Mesendoderm (in vitro differentiated cells): ENCODE measurements at places on chromosomes 5 and 9.
A peak's percentile ranks its signal among the peaks of the same experiment; 100 is the strongest.

- DNase-seq: no peak
Observed at GRCh38 chr9:73745598-73745997, 593.9 kb downstream of the ANXA1 start.

- no peak for DNase-seq
Observed at GRCh38 chr5:15682566-15682965, 182.6 kb downstream of the FBXL7 start.

DNA sequence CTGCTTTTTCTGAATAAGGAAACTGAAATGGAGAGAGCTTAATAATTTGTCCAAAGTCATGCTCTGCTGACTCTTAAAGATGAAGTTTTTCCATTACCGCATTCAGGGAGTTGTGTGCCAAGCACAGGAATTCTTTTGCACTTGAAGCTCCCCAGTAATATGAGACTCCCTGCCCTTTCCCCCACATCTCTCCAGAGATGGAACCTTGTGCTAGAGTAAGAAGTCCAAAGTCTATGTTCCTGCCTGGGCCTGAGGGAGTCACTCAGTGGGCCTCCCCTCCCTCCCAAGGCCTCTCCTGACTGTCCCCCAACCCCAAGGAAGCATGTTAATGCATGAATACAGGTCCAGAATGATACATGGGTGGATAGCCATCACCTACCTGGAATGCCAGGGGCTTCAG lies 173.3 kb upstream of the SEMA6A start:
- DNase-seq: no peak

- no peak for DNase-seq
Observed at GRCh38 chr5:137497396-137498290, 1.5 kb downstream of the SPOCK1 start.

GRCh38 chr5:153610009-153610408 lies 119.5 kb downstream of the GRIA1 start:
- DNase-seq: no peak

DNA sequence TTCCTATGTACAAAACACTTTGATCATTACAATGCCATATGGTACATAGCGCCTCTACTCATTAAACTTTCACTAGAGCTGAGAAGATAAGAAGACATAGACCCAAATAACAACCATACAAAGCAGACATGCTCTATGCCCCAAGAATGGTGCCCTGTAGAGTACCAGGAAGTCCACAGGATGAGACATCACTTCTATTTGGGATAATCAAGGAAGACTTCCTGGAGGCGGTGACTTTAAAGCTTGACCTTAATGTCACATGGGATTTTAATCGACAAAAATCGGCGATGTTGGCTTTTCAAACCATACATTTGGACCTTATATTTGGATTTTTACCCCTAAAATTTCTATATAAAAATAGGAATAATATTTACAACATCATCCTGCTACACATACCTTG lies 224.3 kb upstream of the MAP3K1 start:
- no peak for DNase-seq

DNA sequence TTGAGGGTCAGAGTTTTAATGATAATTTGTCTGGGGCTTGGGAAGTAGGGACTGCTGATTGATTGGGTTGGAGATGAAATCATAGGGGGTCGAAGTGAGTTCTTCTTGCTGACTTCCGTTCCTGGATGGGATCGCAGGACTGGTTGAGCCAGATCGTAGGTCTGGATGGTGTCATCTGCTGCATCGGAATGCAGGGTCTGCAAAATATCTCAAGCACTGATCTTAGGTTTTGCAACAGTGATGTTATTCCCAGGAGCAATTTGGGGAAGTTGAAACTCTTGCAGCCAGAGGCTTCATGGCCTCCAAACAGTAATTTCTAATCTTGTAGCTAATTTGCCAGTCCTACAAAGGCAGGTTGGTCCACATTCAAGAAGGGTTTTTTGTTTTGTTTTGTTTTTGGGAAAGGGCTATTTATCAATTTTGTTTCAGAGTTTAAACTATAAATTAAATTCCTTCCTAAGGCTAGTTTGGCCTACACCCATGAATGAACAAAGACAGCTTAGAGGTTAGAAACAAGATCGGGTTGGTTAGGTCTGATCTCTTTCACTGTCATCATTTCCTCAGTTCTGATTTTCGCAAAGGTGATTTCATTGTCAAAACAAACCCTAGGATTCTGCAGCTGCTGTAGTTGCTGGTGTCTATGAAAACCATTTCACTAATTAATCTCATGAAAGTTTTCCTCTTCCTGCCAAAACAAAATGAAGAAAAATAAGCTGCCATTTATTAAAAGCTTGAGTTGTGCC lies 388.0 kb downstream of the TMEM232 start:
- peak; percentile 33 for DNase-seq

- peak; percentile 85 for DNase-seq
Observed at GRCh38 chr9:132575005-132575609, 7.3 kb upstream of the BARHL1 start.

GRCh38 chr5:145499483-145499882 lies 335.7 kb downstream of the PRELID2 start:
- peak; percentile 26 for DNase-seq

DNA sequence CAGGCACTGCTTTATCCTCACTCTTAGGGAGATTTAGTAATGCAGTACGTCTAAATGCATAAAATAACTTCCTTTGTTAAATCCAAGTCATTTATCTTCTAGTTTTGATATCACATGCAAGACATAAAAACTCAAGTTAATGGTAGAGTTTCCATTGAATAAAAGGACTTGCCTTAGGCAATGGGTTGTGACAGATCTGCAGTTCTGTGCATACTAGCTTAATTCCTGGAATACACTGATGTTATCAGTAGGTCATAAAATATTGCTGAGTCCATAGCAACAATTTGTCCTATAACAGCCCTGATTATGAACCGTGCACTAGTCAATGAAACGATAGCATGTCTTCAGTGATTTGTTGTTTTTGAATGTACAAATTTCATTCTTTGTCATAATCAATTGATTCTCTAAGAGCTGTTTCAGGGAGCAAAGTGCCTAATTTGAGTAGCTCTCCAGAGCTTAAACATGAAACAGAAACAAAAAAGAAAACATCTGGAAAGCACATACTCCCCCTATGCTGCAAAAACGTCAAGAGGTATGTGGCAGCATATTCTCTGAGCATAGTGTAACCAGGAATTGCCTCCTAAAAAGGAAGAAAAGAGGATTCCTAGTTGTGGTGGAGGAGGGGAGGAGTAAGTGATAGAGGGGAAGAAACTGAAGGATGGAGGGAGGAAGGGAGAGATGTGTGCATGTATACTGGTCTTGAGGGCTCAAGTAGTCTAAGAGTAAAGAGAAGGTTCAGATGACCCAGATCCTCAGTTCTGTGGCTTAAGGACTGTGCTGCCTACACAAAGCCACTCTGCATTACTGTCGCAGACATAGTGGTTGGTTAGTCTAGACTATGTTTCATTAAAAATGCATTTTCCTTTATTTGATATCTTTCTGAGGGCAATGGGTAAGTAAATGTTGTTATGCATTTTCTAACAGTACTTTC lies 589.2 kb downstream of the PRR16 start:
- DNase-seq: no peak

- no peak for DNase-seq
Observed at GRCh38 chr5:135318037-135318436, 81.0 kb downstream of the MACROH2A1 start.

- peak; percentile 84 for DNase-seq
Observed at GRCh38 chr5:138282920-138283742, 8.7 kb upstream of the GFRA3 start.

DNA sequence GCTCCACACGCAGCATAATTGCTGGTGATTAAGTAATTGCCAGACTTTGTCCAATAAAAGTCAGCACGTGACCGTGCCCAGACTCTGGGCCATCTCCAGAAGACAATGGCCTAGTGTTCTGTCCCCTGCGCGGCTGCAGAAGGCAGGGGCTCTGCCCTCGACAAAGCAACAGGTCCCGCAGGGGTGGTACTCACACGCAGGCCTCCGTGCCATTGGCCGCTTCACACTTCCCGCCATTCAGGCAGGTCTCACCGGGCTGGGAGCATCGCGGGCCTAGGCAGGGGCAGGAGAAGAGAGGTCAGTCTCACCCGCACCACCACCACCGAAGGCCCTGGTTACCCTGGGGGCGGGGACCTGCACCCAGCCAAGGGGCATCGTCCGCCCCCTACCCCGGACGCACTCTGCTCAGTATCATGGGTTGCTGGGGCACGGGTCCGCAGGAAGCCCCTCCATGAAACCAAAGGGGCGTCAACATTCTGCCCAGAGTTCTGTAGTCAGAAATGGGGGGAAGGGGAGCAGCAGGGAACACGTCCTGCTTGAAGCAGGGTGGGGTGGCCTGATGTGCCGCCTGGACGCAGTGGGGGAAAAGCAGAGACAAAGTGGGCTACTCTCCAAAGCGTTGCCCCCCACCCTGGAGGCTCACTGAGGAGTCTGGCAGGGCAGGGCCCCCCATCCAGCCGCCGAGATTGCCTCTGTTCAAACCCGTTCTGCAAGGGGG lies 1.9 kb downstream of the NOTCH1 start:
- no peak for DNase-seq

DNA sequence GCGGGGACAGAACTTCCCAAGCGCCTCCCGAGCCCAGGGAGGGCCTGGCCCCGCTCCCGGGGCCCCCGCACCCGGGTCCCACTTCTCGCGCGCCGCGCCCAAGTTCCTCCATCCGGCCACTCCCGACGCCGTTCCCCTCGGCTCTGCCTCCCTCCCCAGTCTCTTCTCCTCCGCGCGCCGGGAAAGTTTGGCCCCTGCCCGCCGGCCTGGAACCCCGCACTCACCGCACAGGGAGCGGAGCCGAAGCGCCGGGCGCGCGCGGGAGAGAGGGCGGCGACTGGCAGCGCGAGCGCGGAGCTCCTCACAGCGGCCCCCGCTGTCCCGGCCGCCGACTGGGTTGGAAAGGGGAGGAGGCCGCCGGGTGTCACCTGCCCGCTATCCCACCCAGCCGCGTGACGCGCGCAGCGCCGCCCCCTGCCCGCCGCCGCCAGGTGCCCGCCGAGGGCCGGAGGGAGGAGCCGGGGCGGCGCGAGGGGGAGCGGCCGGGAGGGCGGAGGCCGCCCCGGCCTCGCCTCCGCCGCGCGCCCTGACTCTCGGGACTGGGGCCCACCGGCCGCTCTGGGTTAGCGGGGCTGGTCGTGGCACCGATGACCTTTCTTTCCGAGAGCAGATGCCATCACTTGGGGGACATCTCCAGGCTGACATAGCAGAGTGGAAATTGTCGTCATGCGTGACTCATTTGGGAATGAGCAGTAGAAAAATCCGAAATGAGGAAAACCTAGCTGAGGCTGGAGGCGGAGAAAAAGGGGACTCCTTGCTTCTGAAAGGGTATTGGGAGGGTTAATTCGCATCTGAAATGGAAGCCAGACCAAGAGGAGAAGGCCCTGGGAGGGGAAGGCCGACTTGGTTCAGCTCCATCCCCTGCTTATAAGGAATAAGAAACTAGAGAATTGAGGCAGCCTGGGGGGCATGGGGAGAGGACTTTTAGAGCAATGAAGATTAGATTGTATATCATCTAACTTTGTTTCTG lies at the start of gene ELOVL7:
TSS of gene ELOVL7 (minus strand) at position 334 of the 970 bp plus-strand sequence. CDS start 56,872 bp downstream, outside the sequence.
- peak; percentile 89 for DNase-seq

DNA sequence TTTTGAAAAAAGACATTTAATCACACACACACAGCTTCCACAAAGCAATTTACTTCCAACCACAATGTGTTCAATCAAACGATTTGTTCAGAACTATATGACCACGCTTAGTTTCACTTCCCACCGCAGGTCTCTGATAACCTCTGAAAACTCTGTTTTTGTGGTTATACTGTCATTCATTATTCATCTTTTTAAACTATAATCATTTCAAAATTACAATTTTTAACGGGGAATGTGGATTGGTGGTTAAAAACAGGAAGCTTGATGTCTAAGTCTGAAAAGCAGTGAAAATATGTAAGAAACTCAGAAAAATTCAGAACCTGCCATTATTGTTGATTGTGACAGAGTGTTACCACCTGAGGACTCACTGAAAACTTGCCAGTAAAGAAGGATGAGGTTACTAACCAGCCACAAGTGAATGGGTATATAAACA lies 12.7 kb upstream of the TMEM174 start:
- no peak for DNase-seq
